KG1 (cell line): ENCODE measurements at places on chromosomes 3 and 15.

GRCh38 chr15:55270291-55270690 lies 19.3 kb downstream of the RAB27A start:
- no peak for DNase-seq

GRCh38 chr15:62624547-62625378 lies 417.8 kb upstream of the TPM1 start:
- no peak for DNase-seq

- no peak for DNase-seq
Observed at GRCh38 chr3:40097131-40098117, 212.1 kb upstream of the EIF1B start.

- no peak for DNase-seq
Observed at GRCh38 chr3:24336101-24336500, 158.5 kb downstream of the THRB start.

GRCh38 chr15:91553196-91553854 lies 300.2 kb upstream of the SLCO3A1 start:
- no peak for DNase-seq

DNA sequence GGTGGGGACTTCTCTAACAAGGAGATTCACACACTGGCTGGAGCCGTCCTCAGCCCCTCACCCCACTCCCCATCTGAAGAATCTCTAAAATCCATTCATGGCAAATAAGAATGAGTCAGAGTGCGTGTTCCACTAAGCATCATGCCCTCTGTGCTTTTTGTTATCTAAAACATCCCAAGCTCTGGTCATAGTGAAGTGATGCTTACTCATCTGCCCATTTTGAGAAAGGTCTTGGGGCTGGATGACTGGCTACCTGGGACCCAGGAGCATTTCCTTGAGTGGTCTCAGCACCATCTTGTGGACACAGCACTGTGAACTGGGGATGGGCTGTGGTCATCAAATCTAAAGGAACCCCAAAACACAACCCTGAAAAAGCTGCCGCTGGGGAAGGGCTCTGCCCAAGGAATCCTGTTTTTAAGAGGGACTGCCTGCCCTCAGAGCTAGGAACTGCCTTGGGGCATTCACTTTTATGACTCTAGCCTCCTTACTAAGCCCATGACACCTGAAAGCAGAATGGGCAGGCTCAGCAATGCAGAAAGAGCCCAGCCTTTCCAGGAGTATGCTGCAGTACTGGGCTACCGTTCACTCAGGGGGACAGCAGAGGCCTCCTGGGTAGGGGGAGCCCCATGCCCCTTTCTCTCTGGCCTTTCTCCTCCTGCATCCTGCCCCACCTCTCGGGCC lies 53.5 kb downstream of the ZBTB38 start:
- no peak for DNase-seq

DNA sequence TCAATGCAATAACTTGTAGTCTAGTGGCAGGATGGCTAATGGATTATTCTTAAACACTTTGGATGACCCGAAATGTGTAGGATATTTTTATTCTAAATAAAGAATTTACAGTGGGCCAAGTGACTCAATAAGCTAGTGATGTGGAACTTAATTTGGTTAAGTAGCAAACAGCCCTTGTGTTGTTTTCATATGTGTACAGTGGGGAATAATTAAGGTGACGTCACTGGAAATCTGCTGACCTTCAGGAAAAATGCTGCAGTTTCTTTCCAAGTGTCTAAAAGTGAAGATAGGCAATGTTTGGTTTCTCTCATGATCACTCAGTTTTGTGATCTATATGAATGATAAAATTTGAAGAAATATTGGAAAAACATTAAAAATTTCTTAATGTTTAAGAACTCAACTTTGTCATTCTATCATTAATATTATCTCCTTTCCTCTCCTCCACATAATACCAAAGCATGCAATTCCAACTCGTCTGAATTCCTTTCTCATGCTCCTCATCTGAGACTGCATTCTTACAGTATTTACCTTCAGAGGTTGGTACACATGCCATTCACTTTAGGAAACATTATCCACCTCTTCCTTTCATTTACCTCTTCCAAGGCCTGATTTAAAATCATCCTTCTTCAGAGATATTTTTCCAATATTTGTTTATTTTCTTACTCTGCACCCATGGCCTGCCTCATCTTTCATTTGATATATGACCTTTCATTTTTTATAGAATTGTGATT lies 414.6 kb upstream of the ARPP21 start:
- DNase-seq, result no peak

GRCh38 chr3:190534386-190534785 lies 20.5 kb downstream of the IL1RAP start:
- no peak for DNase-seq

DNA sequence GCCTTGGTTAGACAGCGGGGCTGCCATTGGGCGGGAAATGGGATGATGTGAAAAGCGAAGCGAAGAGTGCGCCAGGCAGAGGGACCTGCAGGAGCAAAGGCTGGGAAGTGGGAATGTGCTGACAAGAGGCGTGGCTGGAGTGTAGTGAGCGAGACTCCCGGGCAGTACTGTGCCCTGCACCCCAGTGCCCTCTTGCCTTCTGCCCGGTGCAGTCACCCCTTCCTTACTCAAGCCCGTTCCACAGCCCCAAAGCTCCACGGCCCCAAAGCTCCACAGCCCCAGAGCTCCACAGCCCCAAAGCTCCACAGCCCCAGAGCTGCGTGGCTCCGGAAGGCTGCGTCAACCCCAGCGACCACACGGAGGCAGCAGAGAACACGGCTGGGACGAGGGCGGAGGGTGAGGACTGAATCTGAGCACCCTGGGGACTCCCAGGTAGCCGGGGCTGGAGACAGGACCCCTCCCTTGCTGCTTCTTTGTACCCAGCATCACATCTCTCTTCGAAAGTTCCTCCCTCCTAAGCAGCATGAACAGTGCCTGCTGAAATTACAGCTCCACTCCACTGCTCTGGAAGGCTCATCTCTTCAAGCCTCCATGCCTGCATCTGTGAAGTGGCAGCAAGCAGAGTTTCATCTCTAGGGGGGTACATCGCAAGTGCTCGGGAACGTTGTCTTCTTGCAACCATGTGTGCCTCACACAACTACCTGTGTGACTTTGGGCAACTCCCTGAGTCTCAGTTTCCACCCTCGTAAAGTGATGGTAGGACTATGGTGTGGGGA lies 108.9 kb downstream of the FBLN2 start:
- DNase-seq, result no peak

- no peak for DNase-seq
Observed at GRCh38 chr3:55166576-55167555, 239.0 kb upstream of the LRTM1 start.

DNA sequence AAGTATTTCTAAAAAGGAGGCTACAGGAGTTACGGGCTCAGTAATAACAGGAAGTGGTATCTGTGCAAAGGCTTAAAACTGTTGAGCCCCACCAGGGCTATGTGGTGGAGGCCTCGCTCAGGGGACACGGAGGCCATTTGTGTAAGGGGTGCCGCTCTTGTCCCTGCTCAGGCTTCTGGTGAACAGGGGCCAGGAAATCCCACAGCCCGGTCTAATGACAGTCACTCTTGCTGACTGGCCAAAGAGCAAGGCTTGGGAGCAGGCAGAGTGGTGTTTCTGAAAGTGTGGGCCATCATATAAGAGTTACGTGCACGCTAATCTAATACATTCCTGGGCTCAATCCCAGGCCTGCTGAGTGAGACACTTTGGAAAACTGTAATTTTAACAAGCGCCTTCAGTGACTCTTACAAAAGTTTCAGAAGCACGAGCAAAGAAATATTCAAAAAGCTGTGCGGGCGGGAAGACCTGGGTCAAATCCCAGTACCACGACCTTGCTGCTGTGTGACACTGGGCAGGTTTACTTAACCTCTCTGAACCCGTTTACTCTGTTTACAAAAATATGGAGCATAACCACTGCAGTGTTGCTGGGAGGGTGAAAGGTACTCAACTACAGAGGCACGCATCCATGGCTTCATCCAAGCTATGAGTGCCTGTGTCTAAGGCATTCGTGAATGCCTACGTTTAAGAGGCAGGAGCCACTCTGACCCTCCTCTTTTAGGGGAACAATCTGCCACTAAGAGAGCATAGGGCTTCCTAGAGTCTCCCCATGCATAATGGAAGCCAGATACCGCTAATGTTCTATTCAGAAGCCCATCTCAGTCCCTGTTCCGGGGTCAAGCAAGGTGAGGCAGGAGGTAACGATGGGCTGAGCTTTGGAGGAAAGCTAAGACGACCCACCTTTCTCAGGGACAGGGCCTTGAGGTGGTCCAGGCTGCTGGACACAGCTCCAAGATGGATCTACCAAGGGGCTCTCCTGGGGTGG lies 2.0 kb downstream of the ATP10A start:
- peak; percentile 22 for DNase-seq

GRCh38 chr15:98782801-98783200 lies 134.5 kb downstream of the IGF1R start:
- DNase-seq, result no peak

DNA sequence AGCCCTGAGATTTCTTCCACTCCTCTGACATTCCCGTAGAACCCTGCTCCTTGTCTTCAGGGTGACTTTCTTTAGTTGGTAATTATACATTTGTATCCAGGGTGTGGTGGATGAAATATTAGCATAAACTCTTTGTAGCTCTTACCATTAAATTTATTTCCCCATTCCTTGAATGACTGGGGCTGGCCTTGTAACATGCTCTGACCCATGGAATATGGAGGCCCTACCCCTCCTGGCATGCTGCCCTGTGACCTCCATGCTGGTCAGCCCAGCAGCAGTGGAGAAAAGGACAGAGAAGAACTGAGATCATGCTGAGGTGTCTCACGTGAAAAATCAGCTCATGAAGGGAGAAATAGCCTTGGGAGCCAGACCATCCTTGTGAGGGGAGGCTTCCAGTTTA lies 96.1 kb upstream of the PROK2 start:
- no peak for DNase-seq

DNA sequence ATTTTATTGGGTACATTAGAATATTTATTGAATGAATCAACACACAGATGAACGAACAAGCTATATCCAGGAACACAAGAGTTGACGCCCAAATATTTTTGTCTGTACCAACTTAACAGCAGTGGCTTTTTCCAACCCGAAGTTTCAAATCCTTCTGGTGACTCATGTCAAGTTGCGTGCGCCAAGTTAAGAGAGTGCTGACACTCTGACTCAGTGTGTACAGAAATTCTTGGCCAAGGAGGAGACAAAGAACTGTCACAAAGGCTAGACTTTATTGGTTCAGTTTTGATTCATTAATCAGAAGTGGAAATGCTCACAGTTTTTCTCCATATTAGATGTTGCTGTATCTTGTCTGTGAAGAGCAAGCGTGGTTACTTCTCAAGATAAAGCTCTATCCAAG lies 59.6 kb upstream of the TSC22D2 start:
- no peak for DNase-seq

GRCh38 chr3:155605571-155605970 lies 139.3 kb downstream of the PLCH1 start:
- DNase-seq, result no peak

DNA sequence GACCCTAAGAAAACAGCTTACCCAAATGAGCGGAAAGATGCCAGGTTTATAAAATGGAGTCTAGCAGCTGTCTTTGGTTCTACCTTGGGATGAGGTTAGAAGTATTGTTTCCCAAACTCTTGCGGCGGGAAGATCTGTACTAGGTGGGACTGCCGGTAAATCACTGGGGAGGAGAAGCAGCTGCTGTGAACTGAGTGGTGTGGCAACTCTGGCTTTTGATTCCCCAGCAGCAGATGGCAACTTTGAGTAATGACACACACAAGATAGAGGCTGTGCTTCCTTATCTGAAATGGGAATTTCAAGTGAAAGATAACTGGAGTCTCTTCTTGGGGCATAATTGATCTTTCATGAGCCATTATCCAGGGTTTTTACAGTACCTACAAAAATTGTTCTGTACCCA lies 184.9 kb downstream of the ATG7 start:
- DNase-seq, result no peak

DNA sequence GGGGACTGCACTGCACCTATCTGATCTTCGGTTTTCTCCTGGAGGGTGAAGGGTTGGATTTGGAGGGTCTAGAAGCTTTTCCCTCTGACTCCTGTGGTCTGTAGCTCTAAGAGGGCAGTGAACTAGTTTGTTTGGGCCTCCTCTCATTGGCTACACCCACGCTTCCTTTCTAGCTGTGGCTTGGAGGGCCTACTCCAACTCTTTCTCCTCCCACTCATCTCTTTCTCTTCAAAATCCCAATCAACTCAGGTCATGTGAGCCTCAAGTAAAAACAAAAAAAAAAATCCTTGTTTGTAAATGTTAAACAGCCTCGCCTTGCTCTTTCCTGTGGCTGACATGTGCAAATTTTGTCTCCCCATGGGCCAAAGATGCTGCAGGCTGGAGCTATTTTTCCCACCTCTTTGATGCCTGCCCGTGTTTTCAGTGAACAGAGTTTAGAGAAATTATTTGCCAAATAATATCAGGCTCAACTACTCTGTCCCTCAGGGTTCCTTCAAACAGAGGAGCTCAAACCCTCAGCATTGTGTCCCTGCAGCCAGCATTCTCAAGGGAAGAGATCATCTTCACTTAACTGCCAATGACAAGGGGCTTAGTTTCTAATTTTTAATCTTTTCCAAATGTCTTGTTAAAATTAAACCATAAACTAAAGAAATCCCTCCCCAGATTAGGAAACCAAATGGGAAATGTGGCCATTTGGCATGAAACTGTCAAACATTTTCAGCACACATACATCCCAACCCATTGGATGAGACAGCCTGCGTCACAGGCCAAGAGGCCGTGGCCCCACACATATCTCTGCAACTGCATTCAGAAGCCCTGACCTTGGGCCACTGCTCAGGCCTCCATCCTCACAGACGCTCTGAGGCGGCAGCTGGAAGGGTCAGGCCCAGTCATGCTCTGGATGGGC lies 114.8 kb upstream of the THBS1 start:
- DNase-seq, result no peak

DNA sequence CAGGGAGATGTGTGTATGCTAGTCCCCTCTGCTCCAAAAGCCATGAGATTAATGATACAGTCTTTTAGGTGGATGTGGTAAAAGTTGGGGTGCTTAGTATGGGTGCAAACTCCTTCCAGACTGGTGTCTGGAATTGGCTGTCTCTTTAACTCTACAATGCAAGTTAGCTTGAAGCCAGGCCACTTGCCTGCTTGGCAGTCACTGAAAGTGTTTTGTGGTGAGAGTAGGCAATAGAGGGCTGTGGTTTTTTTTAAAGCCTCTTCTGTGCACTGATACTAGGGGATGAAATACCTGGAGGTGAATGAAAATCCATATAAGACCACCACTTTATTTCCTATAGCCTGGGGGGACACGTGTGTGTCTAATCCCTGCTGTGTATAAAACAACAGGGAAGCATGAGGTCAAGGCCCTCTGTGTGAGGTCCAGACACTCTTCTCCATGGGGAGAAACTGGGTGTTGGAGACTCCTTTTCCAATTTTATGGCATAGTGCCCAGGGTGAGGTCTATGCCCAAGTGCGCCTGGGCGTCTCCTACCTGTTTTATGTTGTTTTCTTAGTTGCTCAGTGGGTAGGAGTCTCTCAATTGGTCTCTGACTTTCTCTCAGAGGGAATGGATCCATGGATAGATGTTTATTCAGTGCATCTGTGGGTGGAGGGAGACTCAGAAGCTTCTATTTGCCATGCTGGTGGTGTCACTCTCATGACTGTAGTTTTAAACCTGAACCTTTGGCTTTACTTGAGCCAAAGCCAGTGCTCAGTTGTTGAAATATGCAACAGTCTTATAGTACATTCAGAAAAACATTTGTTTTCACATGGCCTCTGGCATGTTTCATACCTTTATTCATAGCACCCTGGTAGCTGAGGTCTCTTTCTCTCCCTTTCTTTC lies 327.8 kb upstream of the ATP11B start:
- DNase-seq, result no peak
